Activated T-helper 2 cell treated with anti-CD3 and anti-CD28 coated beads, Interferon-gamma antibody, Interleukin-2, Interleukin-4, amounts not matched to agents 10 μg/mL and 5 μg/mL and 100 μg/mL, durations not matched to agents 14 hours and 24 hours and 36 hours (primary cell): ENCODE measurements at places on chromosomes 3 and 15. TPM values are rescaled to one million over a fixed set of nuclear protein-coding genes. Genes with fewer than 3 reads are reported as not detected.

The PLD1 gene
- 1.0 and 1.1 TPM in 2 replicates for total RNA-seq

The HCN4 gene
- total RNA-seq = 0.02 TPM in 2 replicates

DNA sequence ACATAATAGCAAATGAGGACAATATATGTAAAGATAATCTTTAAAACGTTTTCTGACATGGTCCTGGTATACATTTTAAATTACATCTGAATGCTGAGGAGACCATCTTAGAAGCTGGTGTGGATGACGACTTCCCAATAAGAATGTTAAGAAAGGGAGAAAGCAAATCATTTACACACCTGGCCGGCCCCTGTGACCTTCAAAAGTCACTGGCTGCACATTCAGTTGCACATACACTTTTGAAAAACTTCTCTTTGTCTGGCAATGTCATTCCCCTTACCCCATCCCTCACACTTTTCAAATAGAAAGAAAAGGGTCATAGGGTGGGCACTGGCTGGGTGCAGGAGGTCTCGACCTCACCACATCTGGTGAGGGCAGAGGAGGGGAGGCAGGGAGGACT is 391.0 kb downstream of the MECOM start:
- DNase-seq = no peak
- no peak overlapping the region for H3K4me3 ChIP-seq
- no peaks in the 10 kb centered on the region for H3K4me1 ChIP-seq
- H3K27ac ChIP-seq = no peak overlapping the region
- H3K36me3 ChIP-seq = no peaks in the 10 kb centered on the region

DNA sequence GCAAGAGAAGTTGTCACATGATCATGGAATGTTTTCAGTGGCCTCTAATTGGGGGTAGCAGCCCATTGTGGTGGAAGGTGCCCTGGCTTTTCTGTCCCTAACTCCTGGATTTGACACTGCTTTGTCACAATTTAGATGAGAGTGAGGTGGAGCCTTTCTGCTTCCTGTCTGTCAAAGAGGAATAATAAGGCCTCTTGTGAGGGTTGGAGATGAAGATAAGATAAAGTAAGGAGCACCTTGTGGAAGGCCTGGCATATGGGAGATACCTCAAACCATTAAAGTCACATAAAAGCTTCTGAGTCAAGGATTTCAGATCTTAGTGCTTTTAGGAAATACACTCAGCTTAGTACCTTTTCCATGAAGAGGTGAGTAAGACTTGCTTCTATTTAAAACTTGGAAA is 172.6 kb upstream of the FAM3D start:
- H3K4me1 ChIP-seq = no peaks in the 10 kb centered on the region
- H3K4me3 ChIP-seq = no peak overlapping the region
- peaks cover 9% of the 10 kb centered on the region for H3K27me3 ChIP-seq
- no peaks in the 10 kb centered on the region for H3K36me3 ChIP-seq

The TIMP4 gene
- 0.41 and 0.92 TPM in 2 replicates for total RNA-seq

DNA sequence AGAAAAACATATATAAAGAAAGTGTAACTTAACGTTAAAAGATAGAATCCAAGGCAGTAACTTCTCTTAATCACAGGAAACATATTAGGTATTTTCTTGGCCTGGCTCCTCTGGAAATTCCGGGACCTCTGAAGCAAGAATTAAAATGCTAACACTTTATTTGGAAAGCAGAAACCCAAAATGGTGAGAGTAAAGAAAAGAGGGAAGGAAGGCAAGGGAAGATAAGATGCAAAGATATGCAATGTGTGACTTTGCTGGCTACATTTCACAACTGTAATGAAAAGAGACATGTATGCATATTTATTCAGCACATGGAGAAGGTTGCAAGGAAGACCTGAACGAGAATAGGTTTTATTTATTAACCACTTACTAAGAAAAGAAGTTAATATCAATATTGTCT is 372.5 kb downstream of the TBL1XR1 start:
- H3K27me3 ChIP-seq = no peaks in the 10 kb centered on the region
- H3K27ac ChIP-seq = no peak overlapping the region
- no peaks in the 10 kb centered on the region for H3K4me1 ChIP-seq
- H3K36me3 ChIP-seq = no peaks in the 10 kb centered on the region

GRCh38 chr15:47870300-47870955 is 153.1 kb downstream of the SEMA6D start:
- H3K27me3 ChIP-seq = no peaks in the 10 kb centered on the region
- H3K36me3 ChIP-seq = no peaks in the 10 kb centered on the region
- H3K4me1 ChIP-seq = no peaks in the 10 kb centered on the region
- H3K4me3 ChIP-seq = no peak overlapping the region

The MYO5A gene
- total RNA-seq = 22.8 and 23.6 TPM in 2 replicates

DNA sequence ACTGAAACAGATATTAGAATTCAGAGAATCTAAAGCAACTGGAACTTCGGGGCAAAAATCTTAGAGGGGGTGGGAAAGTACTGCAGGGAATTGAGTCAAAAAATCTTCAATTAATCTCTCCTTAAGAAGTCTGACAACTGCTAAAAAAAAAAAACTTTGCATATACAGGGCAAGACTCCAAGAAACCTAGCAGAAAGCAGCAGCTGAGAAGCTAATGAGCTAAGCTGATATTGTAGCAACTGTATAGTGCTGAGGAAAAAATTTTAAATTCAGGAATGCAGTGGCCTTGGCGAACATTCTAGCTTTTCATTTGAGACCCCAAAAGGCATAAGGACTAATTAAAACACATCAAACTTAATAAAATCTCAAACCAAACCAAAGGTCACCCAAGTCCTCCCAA is 113.6 kb downstream of the SCAPER start:
- H3K27me3 ChIP-seq = no peaks in the 10 kb centered on the region
- H3K4me1 ChIP-seq = no peaks in the 10 kb centered on the region
- no peak overlapping the region for H3K27ac ChIP-seq
- H3K36me3 ChIP-seq = peaks cover 42% of the 10 kb centered on the region

DNA sequence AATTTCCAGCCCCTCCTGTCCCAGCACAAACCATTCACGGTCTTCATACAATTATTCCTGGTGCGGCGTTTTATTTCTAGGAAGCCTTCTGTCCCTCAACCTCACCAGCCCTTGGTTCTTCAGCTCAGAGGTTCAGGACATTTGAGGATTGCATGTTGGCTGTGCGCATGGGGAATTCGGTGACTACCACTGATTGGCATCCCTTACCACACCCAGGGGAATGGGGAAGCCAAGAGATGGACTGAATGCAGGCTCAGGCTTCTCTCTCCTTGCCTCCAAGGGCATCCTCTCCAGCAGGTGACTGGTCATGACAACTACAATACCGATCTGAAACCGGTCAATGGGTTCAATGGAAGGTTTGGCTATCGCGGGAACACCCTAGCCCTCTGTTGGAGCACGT is 153.8 kb downstream of the MTHFS start:
- no peaks in the 10 kb centered on the region for H3K36me3 ChIP-seq
- no peak overlapping the region for H3K27ac ChIP-seq
- H3K4me3 ChIP-seq = no peak overlapping the region
- H3K4me1 ChIP-seq = no peaks in the 10 kb centered on the region
- DNase-seq = no peak
